ENCODE measurements at places on chromosomes 12 and 14.

- DNase-seq: no peak
Measured at GRCh38 chr12:34605510-34605887, 583.2 kb downstream of the ALG10 start.

- no peak for DNase-seq
Measured at GRCh38 chr14:32259368-32260013, 56.4 kb upstream of the RNU6-8 start.

DNA sequence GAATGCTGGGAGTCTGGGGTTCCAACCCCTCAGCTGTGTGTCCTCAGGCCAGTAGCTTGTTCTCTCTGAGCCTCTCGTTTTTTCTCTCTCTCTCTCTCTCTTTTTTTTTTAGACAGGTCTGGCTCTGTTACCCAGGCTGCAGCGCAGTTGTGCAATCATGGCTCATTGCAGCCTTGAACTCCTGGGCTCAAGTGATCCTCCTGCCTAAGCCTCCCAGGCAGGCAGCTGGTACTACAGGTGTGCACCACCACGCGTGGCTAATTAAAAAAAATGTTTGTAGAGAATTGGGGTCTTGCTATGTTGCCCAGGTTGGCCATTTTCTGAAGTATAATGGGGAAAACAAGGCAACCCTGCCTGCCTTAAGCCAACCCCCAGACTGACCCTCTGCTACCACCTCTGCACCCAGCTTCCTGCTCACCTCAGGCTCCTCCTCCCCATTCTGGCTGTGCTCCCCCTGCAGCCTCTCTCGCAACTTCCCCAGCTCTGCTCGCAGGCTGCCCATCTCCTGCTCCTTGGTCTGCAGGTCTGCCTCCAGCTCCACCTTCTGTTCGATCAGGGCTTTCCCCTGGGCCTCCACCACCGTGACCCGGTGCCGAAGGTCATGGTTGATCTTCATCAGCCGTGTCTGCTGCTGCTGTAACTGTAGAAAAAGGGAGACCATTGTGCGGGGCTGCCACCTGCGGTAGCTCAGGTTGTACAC, 35.2 kb downstream of the RILPL1 start:
- no peak for DNase-seq

DNA sequence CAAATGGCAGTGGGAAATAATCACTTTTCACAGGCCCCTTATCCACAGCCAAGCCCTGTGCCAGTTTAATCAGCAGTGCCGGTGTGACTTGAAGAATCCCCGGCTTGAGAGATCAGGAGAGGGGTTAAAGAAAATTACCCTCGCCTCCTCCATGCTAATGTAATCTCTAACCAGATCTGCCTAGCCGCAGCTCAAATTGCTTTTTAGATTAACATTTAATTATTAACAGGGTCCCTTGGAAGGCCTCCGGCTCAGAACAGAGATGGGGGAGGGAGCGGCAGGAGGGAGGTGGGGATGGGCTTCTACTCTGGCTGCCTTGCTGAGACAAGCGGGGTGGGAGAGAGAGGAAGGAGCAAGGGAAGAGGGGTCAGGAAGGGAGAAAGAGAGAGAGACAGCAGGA, 24.0 kb downstream of the FAM222A start:
- no peak for DNase-seq

DNA sequence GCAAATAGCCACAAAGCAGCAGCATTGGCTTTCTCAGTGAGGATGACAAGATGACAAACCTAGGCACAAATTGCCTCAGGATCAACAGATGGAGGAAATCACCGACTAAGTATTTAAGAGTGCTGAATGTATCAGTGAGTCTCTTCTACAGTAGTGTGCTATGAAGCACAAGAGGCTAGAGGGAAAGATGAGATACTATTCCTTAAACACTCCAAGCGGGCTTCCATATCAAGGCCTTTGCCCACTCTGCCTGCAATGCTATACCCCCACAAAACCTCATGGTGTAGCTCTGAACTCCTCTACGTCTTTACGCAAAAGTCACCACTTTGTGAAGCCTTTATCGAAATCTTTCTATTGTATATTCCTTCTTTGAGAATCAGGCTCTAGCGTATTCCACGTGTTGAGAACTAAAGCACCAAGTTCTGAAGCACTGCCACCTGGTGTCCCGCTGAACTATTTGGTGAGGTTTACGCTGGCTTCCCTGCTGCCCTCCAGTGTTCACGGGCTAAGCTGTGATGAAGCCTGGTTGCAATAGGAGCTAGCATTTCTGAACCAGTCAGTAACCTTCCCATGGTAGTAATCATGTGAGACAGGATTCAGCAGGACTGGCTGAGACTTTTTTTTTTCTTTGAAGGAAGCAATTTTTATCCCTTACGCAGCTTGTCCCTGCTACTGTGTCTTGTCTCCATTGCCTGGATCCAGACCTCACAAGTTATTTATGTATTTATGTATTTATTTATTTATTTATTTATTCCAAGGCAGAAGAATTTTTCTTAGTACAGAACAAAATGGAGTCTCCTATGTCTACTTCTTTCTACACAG, 426.5 kb upstream of the OR4E1 start:
- DNase-seq: peak; percentile 50

- DNase-seq: no peak
Measured at GRCh38 chr12:3122841-3123678, 45.9 kb downstream of the TSPAN9 start.

DNA sequence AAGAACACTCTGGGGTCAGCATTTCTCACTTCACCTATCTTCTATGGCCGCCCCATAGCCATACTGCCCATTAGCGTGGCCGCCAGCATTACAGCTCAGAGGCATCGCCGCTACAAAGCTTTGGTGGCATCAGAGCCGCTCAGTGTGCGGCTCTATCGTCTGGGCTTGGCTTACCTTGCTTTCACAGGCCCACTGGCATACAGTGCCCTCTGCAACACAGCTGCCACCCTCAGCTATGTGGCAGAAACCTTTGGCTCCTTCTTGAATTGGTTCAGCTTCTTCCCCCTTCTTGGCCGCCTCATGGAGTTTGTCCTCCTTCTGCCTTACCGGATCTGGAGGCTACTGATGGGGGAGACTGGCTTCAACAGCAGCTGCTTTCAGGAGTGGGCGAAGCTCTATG, 2.6 kb downstream of the DNAJC22 start:
- no peak for DNase-seq

- DNase-seq: no peak
Measured at GRCh38 chr12:42690264-42690663, 100.7 kb upstream of the PRICKLE1 start.

- DNase-seq: no peak
Measured at GRCh38 chr12:127670294-127670693, 596.7 kb upstream of the TMEM132C start.

DNA sequence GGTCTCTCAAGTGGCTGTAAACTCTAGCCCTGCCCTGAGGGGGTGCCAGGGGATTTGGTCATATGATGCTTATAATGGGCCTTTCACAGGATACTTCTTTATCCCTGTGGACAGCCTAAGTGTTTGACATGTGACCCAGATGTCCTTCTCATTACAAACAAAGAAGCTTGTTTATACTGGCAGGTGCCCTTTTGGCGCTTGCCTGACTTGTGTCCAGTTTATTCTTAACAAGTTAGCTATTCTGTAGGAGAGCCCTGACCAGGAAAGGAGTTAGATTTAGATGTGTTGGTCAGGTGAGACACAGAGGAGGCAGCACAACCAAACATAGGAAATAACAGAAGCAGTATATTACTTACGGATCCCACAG, 51.9 kb downstream of the CCDC91 start:
- DNase-seq: no peak

GRCh38 chr14:102150083-102150482, 10.4 kb downstream of the WDR20 start:
- no peak for DNase-seq

DNA sequence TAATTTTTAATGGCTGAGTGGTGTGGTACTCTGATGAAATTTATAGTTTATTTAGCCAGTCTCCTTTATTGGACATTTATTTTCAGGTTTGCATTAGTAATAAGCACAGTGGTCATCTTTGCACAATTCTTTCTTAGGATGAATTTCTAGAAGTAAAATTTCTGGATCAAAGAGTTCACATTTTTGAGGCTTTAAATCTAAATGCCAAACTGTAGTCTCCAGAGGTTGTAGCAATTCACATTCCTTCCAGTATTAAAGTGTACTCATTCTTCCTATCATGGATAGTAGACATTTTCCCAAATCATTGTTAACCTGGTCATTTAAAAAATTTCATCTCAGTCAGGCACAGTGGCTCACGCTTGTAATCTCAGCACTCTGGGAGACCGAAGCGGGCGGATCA, 24.8 kb downstream of the SLC39A9 start:
- no peak for DNase-seq

DNA sequence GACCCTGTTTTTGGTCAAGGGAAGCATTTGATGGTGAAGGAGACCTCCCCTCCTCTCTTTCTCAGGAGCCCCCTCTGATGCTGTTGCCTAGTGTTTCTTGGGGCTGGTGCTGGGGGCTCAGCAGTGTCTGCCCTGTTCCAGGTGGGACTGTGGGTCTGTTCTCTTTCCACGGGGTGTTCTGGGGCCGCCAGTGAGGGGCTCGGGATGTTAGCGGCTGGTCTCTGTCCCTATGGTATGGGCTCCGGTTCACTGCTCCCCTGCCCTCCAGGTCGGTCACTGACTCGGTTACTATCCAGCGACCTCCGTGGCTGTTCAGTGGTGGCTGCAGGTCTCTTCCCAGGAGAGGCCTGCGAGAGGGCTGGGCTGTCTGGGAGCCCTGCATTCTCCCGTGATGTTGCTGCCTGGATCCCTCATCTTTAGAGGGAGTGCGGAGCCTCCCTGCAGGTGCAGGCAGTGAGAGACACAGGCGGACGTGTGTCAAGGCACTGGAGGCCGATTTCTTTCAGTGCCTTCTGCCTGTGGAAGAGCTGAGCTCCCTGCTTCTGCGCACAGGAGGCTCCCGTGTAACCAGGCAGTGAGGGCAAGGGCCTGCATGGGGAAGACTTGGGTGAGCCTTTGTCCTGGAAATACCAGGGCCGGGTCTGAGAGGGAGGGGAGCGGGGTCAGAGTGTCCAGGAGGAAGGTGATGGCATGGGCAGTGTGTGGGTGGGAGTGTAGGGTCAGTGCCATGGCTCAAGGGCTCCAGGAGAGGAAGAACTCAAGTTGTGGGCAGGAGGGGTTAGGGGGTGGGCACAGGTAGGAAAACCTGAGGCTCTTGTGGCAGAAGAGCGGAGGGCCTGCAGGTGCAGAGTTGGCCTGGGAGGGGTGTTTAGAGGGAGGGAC, 362.6 kb downstream of the TMEM121 start:
- DNase-seq: no peak

DNA sequence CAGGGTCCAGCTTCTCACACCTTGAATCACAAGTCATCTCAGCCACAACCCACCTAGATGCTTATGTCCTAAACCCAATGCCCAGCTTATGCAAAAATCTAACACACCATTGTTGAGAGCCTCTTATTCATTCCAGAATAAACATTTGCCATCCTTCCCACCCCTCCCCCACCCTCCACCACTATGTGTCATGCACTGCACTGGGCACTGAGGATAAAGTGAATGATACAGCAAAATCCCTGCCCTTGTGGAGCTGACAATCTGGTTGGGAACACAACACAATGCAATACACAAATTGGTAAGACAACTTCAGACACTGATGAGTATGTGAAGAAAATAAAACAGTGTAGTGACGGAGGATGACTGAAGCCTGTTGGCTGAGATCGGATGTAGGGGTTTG, 1.4 kb upstream of the GLTP start:
- DNase-seq: no peak

GRCh38 chr14:71466946-71467345, 465.3 kb upstream of the RGS6 start:
- DNase-seq: no peak

- no peak for DNase-seq
Measured at GRCh38 chr12:112734859-112735695, 56.5 kb upstream of the RPH3A start.

DNA sequence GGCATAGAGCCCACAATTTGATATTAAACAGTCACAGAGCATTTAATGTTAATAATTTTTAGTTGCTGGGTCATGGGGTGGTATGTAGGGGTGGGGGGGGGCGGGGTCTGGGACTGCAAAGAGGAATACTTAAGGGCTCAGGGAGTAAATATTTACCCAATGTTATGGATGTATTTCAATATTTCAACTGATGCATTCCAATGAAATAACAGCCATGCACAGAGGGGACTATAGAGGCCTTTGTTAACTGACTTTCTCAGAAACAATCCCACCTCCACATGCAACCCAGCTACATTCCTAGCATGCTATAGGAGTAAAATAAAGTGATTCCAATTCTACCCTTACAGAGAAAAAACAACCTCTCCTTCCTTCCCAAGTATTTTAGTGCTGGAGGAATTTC, 7.9 kb upstream of the BBS10 start:
- DNase-seq: no peak

DNA sequence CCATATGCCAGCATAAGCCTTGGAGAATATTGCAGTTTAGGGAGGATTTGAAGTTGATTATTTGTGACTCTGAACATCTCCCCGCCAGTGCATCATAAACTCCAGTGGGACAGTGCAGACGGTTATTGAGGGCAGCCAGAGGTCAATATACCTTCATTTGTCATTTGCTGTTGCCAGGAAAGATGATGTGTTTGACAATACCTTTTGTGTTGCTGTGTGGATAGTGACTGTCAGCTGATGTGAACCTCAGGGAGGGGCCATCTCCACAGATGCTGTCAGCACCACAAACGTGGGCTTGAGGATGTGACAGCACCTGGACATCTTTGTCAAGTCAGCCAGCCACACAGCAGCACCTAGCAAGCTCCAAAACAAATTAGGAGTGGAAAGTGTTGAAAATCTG, 11.5 kb downstream of the CCDC198 start:
- DNase-seq: no peak

GRCh38 chr12:4959381-4959780, 49.7 kb downstream of the KCNA1 start:
- DNase-seq: no peak

GRCh38 chr14:68634332-68634731, 158.5 kb downstream of the ZFP36L1 start:
- DNase-seq: no peak

DNA sequence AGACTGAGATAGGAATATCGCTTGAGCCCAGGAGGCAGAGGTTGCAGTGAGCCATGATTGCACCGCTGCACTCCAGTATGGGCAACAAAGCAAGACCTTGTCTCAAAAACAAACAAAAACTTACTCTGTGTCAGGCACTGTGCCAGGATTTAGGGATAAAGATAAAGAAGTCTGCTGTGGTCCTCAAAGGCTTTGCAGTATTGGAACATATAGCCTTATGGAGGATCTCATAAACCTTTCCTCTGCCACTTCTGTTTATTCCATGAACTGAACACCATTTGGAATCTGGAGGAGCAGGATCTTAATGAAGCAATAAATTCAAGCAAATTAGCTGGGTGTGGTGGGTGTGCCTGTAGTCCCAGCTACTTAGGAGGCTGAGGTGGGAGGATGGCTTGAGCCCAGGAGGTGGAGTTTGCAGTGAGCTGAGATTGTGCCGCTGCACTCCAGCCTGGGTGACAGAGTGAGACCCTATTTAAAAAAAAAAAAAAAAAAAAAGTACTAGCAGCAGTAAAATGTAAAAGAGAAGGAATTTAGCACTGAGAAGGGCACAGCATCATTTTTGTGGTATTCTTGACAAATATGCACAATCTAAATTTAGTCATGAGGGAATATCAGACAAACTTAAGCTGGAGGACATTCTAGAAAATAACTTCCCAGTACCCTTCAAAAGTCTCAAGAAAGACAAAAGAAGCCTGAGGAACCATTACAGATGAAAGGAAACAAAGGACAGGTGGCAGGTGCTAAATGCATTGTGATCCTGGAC, 27.1 kb downstream of the BMAL2 start:
- no peak for DNase-seq
